NCI-H1092 (cell line): ENCODE measurements at places on chromosomes 7 and 10.

GRCh38 chr7:121941830-121942229 is 68.9 kb downstream of the PTPRZ1 start:
- DNase-seq: no peak

DNA sequence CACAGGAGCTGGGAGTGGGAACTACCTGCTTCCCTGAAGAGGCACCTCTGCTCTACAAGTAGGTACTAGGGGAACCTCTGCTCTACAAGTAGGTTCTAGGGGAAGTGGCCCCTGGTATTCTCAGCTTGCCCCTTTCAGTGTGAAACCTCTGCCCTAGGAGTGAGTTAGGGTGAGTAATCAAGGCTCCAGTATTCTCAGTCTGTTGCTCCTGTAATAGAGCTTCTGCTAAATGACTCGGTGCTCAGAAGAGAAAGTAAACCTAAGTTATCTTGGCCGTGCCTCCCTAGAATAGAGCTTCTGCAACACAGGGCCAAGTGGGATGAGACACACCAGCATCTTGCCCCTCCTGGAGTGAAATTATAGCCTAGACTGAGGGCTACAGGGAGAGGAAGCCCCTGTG is 13.4 kb upstream of the RASSF4 start:
- no peak for DNase-seq

DNA sequence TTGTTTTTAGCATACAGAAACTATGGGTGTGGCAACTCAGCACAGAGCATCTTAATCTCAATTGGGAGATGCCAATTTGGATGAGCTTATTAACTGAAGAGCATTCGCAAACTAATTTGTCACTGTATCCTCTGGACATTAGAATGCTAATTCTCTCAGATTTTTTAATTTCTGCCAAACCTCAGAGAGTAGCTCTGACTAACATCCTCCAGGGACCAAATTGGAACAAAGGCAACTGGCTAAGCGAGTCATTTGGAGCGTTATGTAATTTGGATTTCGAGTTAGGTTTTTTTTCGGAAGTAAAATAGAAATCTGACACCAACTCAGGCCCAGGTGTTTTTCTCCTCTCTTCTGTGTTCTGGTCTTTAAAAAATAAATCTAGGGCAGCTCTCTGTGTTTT is 201.9 kb downstream of the BMPER start:
- DNase-seq: no peak

GRCh38 chr10:131972474-131973071 is 9.2 kb downstream of the BNIP3 start:
- DNase-seq: no peak

- DNase-seq: peak; percentile 29
These were observed 804 bp downstream of the UNC5B start for GRCh38 chr10:71213127-71213621.

DNA sequence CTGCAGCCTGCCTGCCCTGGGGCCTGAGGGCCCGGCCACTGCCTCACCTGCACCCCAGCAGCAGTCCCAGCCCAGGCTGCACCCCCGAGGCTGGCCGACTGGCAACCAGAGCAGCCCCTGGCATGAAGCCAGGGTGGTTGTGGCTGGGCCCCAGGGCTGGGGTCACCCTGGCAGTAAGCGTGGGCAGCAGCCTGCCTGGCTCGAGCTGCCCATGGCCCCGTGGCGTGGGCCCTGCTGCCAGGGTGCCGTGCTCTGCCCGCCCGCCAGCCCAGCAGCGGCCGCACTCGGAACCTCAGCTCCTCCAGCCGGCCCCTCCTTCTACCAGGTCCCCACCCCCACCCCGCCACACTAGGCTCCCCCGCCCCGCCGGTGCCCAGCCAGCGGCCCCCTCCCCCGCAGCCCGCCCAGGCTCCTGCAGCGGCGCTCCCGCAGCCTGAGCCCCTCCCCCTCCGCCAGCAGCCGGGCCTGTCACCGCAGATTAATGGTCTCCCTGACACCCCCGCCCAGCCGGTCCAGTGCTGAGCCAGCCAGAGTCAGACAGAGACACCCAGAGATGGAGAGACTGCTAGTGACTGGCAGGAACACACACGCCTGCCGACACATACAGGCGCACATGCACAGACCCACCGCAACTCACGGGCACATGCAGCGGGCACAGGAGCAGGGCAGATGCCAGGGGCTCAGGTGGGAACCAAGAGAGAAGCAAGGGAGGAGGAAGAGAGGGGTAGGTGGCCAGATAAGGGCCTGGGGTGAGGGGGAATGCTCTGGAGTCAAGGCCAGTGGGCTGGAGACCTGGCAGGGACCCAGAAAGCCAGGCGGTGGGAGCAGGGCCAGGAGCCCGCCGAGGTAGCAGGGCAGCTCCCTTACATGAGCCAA is 22.4 kb downstream of the KCNH2 start:
- DNase-seq: peak; percentile 82

GRCh38 chr7:103990991-103991390 is 1.5 kb upstream of the RELN start:
- DNase-seq: no peak

DNA sequence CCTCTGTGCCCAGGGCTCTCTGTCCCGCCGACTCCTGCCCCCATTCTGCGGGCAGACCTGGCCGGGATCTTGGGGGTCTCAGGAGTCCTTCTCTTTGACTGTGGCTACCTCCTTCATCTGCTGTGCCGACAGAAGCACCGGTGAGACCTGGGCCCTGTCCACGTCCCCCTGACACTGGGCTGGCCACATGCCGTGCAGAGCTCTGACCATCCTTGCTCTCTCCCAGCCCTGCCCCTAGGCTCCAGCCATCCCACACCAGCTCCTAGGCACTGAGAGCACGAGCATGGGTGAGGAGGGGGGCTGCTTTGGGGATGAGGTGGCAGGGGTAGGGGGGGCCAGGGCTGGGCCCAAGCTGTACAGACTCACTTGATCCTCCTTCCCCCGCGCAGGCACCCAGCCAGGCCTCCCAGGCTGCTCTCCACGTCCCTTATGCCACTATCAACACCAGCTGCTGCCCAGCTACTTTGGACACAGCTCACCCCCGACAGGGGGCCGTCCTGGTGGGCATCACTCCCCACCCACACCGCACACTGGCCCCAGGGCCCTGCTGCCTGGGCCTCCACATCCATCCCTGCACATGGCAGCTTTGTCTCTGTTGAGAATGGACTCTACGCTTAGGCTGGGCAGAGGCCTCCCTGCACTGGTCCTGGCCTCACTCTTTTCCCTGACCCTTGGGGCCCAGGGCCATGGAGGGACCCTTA is 4.8 kb upstream of the PILRB start:
- no peak for DNase-seq

GRCh38 chr7:159016591-159016990 is 128.1 kb downstream of the VIPR2 start:
- DNase-seq: no peak

DNA sequence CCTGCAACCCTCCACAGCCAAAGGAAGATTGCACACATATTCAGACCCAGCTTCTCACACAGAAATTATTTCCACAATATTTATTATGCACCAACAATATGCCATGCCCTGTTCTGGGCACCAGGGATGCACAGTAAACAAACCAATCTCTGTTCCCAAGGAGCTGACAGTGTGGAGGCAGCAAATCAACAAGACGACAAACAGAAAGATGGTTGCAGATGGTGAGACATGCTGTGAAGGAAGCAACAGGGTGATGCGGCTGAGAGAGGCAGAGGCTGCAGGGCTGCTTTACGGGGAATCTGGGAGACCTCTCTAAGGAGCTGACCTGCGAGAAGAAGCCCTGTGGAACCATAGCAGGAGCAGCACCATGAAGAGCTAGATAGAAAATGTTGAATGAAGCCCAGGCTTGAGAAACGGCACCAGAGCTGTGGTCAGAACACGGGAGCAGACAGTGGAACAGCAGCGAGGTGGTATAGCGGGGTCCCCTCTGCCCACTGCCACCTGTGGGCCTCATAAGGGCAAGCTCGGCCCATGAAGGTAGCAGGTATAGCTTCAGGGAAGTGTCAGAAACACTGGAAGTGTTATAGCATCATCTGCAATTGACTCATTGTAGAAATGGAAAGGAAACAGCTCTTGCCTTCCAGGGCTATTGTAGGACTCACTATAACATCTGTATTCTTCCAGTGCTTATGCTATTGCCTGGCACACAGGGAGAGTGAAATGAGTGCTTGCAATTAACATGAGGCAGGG is 17.4 kb downstream of the RBP3 start:
- DNase-seq: no peak

DNA sequence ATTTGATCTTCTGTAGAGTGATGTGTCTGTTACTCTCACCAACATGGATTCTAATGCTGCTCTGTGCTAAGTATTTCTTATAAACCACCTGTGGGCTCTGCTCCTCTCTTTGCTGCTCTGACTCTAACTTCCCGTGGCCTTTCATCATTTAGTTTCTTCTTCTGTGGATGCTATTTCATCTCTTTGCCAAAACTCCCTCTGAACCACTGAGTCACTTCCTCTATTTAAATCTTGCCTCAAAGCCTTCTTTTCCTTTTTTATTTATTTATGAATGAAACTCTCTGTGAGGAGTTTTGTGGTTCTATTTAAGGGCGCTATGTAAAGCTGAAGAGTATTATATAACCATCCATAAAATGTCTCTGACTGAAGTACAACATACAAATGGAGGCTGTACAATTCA is 538.5 kb downstream of the SUGCT start:
- DNase-seq: no peak
